Natural killer cell treated with Interleukin-12 subunit alpha and Interleukin-12 subunit beta and Interleukin-15 and Interleukin-18, amount 100 ng/mL, for 72 hours (primary cell): ENCODE measurements at places on chromosomes 6 and 20.

DNA sequence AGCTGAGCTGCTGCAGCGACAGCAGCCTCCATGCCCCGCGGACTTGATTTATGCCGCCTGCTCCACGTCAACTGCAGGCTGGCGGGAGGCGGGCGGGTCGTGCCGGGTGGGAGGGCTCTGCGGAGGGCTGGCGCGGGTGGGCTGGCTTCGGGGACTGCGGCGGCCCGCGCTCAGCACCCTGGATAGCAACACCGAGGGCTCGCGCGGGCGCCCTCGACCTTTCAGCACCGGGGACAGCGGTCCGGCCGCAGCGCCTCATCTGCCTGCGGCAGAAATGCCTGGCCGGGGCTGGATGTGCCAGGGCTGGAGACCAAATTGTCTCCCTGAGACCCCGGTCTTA is 792 bp downstream of the SNAP25 start:
- peak; percentile 71 for DNase-seq

GRCh38 chr6:160455541-160456213 is 107.5 kb downstream of the SLC22A3 start:
- peak; percentile 76 for DNase-seq

GRCh38 chr6:29797135-29797534 is 30.5 kb upstream of the HLA-G start:
- no peak for DNase-seq

DNA sequence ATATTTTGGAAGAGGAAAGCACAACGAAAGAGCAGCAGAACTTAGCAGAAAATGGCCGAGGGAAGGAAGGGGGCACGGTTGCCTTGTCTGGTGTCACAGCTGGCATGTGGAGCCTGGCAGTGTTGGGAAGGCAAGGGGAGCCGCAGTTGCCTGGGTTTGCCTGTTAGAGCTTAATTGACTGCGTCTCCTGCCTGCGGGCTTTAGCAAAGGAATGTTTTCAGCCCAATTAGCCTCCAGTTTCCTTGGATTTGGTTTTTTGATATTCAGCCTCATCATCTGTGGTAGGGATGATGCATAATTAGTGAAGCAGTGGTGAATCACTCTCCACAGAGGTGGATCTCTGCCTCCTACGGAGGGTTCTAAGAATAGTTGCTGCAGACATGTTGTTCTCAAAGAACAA is 832.6 kb downstream of the QKI start:
- no peak for DNase-seq

DNA sequence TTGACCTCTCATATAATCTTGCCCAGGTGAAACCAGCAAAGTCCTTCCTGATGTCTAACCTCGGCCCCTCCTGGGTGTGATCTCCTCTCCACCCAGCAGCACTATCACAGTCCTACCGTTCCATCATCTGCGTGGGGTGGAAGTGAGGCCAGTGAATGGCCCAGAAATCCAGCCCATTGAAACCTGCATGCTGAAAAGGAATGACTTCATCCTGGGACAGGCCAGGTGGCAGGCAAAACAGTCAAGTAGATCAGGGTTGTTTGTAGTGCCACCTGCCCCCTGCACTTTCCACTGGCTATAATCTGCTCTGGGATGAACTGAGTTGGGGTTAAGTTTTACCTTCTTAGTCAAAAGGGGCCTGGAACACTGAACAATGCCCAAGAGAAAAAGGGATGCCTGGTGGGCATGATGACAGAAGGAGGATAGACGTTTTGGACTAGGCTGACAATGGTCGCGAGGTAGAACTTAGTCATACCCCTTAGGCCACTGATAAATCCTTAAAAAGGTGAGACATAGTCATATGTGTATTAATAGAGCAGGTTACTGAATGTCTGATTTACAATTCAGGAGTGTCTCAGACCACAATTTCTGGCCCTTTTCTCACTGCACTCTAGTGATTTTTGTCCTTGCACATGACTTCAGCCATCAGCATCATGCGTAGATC is 8.1 kb upstream of the HSP90AB1 start:
- DNase-seq, result peak; percentile 37
